ENCODE measurements at places on chromosomes 11 and 22. TPM values are rescaled to one million over a fixed set of nuclear protein-coding genes. Genes with fewer than 3 reads are reported as not detected.

The SCGB1A1 gene
- total RNA-seq: not detected

The P4HA3 gene
- total RNA-seq: 1.7 TPM

The SPDYC gene
- not detected for total RNA-seq

The CTSW gene
- total RNA-seq: 5.7 TPM

The ARHGAP8 gene
- 33.7 TPM for total RNA-seq

The EED gene
- 26.7 TPM for total RNA-seq

The FGF4 gene
- total RNA-seq: not detected

The PRG3 gene
- total RNA-seq: not detected

The MRPL21 gene
- total RNA-seq: 57.5 TPM

The NECTIN1 gene
- 232 TPM for total RNA-seq

The AIFM3 gene
- total RNA-seq: 15.4 TPM

The KDM4E gene
- not detected for total RNA-seq

The TEF gene
- total RNA-seq: 27.5 TPM

The RTN4RL2 gene
- total RNA-seq: 1.5 TPM

The APOBEC3G gene
- 27.8 TPM for total RNA-seq

The GGT1 gene
- total RNA-seq: 8.2 TPM

The WBP2NL gene
- total RNA-seq: 4.2 TPM

The HTR3A gene
- total RNA-seq: not detected

The CRYBB3 gene
- not detected for total RNA-seq

The NAALAD2 gene
- total RNA-seq: 4.8 TPM

The GVQW3 gene
- 2.4 TPM for total RNA-seq

The SCN4B gene
- 1.4 TPM for total RNA-seq

The JHY gene
- total RNA-seq: 11.1 TPM

The PRR33 gene
- not detected for total RNA-seq

The GLYATL2 gene
- total RNA-seq: not detected

The GNG3 gene
- not detected for total RNA-seq

The MCHR1 gene
- not detected for total RNA-seq

The MPPED2 gene
- total RNA-seq: 77.2 TPM

The MMP3 gene
- total RNA-seq: not detected

The LYVE1 gene
- total RNA-seq: 30.8 TPM

The KBTBD3 gene
- total RNA-seq: 13.2 TPM

The CADM1 gene
- total RNA-seq: 58.0 TPM

The RAB36 gene
- total RNA-seq: 21.5 TPM

The CREB3L1 gene
- total RNA-seq: 39.6 TPM

The MLC1 gene
- 0.34 TPM for total RNA-seq

The IRAG1 gene
- total RNA-seq: 75.5 TPM
